ENCODE measurements at places on chromosomes 4 and X. TPM values are rescaled to one million over a fixed set of nuclear protein-coding genes. Genes with fewer than 3 reads are reported as not detected.

NCBP2L gene
- total RNA-seq: 0.09 TPM

DMRTC1 gene
- 0.05 TPM for total RNA-seq

PLAC8 gene
- total RNA-seq: 79.8 TPM

DCAF12L2 gene
- 0.42 TPM for total RNA-seq

GRCh38 chr4:141079393-141079930 lies 53.8 kb downstream of the RNF150 start:
- no peak overlapping the region for H3K27ac ChIP-seq
- no peak overlapping the region for H3K4me3 ChIP-seq
- H3K4me1 ChIP-seq: no peaks in the 10 kb centered on the region
- H3K27me3 ChIP-seq: no peaks in the 10 kb centered on the region
